ENCODE measurements at places on chromosomes 13 and 19. TPM values are rescaled to one million over a fixed set of nuclear protein-coding genes. Genes with fewer than 3 reads are reported as not detected.

- DNase-seq = peak; percentile 77
- peaks cover 18% of the 10 kb centered on the region for H3K4me1 ChIP-seq
- H3K27me3 ChIP-seq = no peaks in the 10 kb centered on the region
- H3K4me3 ChIP-seq = no peak overlapping the region
- H3K27ac ChIP-seq = no peak overlapping the region
Measured at GRCh38 chr19:6417713-6418561, 6.7 kb downstream of the KHSRP start.

DNA sequence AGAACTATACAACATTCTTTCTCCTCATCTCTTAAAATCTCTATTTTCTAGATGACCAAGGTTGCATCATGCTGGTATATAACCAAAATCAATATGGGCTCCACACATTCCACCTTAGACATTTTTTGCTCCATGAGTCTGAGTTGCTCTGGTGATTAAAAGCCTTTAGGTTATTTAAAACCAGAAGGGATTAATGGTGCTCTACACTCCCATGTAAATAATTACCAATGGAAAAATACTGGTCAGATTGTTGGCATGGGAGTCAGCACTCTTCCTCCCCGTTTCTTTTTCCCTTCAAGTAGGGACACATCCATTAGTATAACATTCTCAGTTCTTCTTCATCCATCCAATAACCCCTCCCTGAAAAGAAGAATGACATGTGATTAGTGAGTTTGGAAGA is 747.7 kb downstream of the PCDH17 start:
- H3K4me1 ChIP-seq = no peaks in the 10 kb centered on the region
- no peak overlapping the region for H3K27ac ChIP-seq
- no peak for DNase-seq

DNA sequence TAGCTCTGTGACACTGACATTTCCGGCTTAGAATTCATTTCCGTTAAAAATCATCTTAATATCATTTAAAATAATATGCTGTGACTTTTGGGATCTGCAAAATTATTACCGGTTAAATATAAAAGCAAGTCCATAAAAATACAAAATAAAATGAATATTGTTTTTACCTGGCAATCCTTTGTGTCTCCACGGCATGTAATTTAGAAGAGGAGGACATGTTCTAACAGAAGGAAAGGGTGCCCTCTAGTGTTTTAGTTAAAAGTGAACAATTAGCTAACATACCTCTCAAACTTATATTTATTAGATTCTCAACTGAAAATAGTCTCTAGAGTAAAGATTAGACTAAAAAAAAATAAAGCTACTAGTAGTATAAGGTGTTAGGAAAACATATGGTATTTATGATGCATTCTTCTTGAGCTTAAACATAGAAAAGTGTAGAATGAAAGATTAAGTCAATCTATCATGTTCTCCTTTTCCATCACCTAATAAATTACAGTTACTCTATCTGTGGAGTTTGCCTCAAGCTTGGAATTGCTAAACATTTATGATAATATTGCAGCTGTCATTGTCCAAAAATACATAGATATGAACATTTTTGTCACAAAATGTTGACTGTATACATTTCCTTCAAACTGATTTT is 676.7 kb upstream of the SPRY2 start:
- no peaks in the 10 kb centered on the region for H3K27me3 ChIP-seq
- H3K27ac ChIP-seq = no peak overlapping the region
- H3K36me3 ChIP-seq = no peaks in the 10 kb centered on the region

GRCh38 chr13:22735011-22735995 is 445.5 kb upstream of the SGCG start:
- H3K4me3 ChIP-seq = no peak overlapping the region
- no peak overlapping the region for H3K27ac ChIP-seq
- no peaks in the 10 kb centered on the region for H3K4me1 ChIP-seq
- no peaks in the 10 kb centered on the region for H3K36me3 ChIP-seq
- H3K27me3 ChIP-seq = no peaks in the 10 kb centered on the region

NKPD1 gene
- 0.30 TPM for total RNA-seq

VSTM1 gene
- 3.0 TPM for total RNA-seq

FGF14 gene
- 6.2 TPM for total RNA-seq

PLEKHJ1 gene
- 103 TPM for total RNA-seq
